AML-193 (cell line): ENCODE measurements at places on chromosomes 7 and 10.

GRCh38 chr7:33781796-33782195 lies 123.5 kb upstream of the BMPER start:
- no peak for DNase-seq

DNA sequence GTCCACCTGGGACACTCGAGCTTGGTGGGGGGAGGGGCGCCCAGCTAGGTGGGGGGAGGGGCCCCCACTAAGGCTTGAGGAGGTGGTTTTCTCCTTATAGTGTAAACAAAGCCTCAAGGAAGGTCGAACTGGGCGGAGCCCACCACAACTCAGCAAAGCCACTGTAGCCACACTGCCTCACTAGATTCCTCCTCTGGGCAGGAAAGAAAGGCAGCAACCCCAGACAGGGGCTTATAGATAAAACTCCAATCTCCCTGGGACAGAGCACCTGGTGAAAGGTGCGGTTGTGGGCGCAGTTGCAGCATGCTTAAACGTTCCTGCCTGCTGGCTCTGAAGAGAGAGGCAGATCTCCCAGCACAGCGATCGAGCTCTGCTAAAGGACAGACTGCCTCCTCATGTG lies 133.1 kb downstream of the SNX13 start:
- no peak for DNase-seq

DNA sequence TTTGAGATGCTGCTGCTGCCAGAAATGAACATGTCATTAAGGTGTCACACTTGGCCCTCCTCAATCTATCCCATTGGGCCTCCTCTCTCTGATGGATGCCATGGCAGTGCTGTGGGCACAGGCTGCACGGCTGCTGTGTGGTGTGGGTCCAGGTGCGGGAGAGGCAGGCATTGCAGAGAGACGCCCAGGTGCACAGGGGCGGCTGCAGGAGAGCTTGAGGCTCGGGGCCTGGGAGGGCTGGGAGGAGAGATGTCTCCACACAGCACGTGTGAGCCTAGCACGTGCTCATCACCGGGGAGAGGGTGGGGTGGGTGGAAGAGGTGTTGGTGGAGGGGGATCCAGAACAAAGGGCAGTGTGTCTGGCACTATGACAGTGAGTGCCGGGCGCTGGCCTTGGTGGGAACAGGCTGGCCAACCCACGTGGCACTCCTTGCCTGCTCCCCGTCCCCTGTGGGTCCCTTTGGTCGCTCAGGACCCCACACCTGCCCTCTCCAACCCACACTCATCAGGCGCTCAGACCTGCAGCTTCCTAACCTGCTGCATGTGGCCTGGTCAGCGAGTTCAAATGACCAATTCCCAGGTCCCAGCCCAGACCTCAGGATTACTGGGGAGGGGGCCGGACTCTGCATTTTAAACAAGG lies 39.9 kb upstream of the BNIP3 start:
- no peak for DNase-seq

DNA sequence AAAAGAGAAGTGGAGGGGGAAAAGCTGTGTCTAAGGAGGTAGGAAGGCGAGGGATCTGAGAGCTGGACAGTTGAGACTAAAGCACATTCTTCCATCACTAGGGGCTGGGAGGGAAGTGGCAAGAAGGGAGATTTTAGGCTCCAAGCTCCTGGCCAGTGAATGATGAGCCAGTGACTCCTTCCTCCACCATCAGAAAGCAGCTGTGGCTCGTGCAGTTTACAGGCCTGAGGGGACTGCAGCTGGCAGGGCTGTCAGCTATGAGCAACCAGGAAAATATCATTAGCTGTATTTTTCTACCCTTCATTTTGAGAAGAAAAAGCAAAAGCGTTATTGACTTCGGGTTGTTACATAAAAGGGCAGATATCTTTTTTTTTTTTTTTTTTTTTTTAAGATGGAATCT lies 60.7 kb downstream of the GPAM start:
- no peak for DNase-seq

DNA sequence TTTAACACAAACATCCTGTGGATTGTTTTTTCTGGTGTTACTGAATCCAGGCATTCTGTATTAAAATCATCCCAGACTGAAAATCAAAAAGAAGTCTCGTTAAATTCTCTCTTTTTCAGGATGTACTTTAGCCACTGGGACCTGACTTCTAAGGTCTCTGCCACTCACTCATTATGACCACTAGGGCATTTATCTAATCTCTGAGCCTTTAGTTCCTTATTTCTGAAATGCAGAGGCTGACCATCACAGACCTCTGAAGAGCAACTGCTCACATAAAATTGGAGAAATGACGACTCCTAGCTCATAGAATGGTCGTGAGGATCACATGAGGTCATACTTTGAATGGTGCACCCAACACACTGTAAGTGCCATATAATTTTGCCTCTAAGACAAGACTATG lies 63.2 kb downstream of the KCNMA1 start:
- no peak for DNase-seq

- peak; percentile 10 for DNase-seq
Measured at GRCh38 chr10:109976681-109977080, 31.1 kb upstream of the ADD3 start.

- DNase-seq: no peak
Measured at GRCh38 chr7:24340727-24341126, 56.7 kb downstream of the NPY start.

- DNase-seq: no peak
Measured at GRCh38 chr7:7868572-7868899, 100.1 kb upstream of the GLCCI1 start.

- no peak for DNase-seq
Measured at GRCh38 chr10:7797582-7797981, 9.6 kb downstream of the ATP5F1C start.

DNA sequence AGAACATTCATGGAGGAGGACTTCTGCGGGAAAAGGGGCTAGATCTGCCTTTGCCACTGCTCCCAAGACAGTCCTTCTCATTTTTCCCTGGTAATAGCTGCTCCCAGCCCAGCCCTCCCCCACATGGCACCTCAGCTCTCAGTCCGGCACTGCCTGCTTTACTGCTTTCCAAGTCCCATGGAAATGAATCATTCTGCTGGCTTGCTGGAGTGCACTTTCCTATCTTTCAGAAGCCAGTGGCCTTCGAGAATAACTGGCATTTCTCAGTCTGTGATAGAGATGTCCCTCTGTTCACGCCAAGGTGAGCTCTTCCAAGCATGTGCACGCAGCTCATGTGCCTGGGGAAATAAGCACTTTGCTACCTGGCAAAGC lies 61.4 kb downstream of the SYPL1 start:
- no peak for DNase-seq

DNA sequence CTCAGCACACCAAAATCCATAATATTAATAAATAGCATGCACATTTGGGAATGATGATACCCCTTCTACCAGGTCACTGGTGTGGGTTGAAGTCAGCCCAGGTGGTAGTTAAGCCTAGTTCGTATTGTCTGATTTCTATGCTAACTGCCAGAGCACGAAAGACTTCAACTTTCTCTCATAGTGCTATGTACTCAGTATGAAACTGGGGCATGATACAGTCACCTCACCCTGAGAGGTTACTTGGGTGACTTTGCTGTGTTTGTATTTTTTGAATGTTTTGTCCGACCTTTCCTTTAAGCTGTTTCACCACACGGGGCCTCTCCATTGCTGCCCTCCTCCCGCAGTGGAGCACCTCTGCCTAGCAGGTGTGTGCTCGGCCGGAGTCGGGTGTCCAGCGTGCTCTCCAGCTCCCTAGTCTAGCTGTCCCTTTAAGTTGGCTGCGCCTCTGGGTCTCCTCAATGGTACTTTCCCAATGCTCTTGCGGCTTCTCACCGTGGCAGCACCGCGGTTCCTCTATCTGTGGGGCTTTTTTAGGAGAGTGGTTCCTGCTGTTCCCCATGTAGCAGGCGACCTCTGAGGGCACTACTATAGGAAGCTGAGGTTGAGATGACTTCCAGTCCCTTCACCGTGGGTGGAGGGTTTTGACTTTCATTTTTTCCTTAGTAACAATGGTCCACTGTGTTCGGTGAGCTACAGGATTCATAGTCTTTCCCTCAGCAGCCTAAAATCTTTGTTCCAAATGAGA lies 524.0 kb upstream of the PFKP start:
- DNase-seq: no peak

- no peak for DNase-seq
Measured at GRCh38 chr7:13031468-13031867, 344.0 kb downstream of the ARL4A start.

- DNase-seq: no peak
Measured at GRCh38 chr10:88088441-88089340, 225.3 kb downstream of the PTEN start.

DNA sequence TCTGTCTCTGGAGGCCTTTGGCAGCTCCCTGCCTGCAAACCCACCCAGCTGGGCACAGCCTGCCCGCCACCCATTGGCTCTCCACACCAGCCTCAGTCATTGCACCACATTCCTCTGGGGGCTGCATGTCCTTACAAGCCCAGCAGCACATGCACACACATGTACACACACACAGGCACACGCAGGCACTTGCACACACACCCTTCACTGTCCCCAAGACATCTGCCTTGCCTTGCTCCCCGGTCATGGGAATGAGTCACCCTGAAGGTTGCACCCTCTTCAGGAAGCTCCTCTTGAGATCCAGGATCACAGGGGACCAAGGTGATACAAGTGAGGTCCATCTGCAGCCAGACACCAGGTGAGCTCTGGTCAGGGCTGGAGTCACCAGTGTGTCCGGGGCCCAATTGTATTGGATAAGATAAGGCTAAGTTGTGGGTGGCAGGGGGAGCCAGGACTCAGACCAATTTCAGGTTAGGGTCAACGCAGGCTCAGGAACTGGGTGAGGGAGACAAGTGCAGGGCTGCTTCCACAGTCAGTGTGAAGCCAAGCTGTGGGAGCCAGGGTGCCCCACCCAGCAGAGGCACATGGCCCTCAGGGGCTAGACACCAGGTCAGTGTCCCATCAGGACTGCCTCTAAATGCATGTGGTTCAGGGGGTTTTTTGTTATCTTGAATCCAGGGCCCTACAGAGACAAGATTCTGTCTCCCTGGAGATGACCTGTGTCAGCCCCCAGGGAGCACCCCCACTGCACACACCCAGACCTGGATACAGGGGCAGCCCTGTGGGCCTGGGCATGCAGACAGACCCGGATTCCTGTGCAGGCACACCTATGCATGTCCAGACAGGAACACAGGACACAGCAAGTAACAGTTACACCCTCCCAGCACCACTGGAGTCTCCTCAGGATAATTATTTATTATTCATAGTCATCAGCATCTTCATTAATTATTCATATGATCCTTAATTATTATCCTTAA lies 33.8 kb downstream of the KCNH2 start:
- DNase-seq: no peak

DNA sequence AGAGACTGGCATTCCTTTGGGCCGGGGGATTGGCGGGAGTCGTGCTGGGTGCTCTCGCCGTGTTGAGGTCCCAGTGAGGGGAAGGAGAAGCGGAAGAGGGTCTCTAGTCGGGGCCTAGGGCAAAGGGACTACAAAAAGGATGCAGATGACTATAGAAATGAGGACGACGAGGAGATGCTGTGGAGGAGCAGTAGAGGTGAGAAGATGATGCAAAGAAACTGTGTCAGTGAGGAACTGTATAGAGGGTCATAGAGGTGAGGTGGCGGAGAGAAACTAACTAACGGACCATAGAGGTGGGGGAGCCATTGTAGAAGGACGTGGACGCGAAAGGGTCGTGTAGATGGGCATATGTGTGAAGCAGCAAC lies 324 bp downstream of the TWNK start:
- DNase-seq: no peak

- DNase-seq: no peak
Measured at GRCh38 chr10:70903262-70903921, 15.0 kb upstream of the PCBD1 start.

- DNase-seq: no peak
Measured at GRCh38 chr10:119116326-119116951, 12.5 kb downstream of the DENND10 start.

DNA sequence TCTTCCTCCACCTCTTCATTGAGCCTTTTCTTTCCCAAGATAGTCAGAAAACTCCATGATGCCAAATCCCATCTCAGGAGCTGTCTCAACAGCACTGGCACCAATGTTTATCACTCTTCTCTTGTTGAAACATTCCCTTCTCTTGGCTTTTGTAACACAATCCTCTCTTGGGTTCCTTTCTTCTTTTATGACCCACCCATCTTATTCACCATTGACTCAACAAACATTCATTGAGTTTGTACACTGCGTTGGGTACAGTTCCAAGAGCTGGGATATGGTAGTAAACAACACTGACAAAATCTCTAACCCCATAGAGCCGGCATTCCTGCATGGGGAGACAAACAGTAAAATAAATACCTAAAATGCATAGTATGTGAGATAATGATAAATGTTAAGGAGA lies 577.5 kb downstream of the INHBA start:
- no peak for DNase-seq
